ENCODE measurements at places on chromosomes 2 and 18. TPM values are rescaled to one million over a fixed set of nuclear protein-coding genes. Genes with fewer than 3 reads are reported as not detected.
A peak's percentile ranks its signal among the peaks of the same experiment; 100 is the strongest.

ASPRV1 gene
- 1.4 TPM for total RNA-seq

DIPK1C gene
- total RNA-seq = not detected

DSC3 gene
- 1.3 TPM for total RNA-seq

RASGRP3 gene
- 36.6 TPM for total RNA-seq

CDH20 gene
- total RNA-seq = 0.11 TPM

TCF7L1 gene
- total RNA-seq = 21.5 TPM

DNA sequence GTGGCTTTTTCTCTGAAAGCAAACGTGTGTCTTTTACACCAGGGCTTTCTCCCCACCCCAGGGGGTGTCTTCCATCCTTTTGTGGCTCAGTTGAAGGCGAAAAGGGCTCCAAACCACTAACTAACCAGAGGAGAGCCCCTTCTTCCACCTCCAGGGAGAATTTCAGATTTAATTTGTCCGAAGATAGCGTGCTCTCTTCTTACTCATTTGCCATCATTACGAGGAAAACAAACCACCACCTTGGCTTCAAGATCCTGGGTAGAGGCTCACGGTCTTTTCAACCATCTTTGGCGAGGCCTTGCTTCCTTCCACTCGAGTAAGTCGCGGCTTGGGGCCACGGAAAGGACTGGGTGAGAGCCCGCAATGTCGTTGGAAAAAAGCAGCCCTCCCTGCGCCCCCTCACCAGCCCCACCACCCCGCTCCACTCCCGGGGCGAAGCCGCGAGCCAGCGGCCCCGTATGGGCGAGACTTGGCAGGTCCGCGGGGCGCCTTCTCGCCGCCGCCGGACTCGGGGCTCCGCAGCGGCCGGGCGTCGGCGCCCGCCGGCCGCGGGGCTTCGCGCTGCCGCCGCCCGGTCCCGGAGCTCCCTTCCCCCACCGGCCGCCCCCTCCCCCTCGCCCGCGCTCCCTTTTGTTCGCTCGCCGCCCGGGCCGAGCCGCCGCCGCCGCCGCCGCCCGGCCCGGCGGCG lies 1.7 kb upstream of the ZNF532 start:
- DNase-seq = peak; percentile 59
- H3K36me3 ChIP-seq = no peaks in the 10 kb centered on the region
- H3K27me3 ChIP-seq = no peaks in the 10 kb centered on the region
- peak overlapping the region; percentile 32 for H3K4me3 ChIP-seq
- H3K27ac ChIP-seq = peak overlapping the region; percentile 97

DNA sequence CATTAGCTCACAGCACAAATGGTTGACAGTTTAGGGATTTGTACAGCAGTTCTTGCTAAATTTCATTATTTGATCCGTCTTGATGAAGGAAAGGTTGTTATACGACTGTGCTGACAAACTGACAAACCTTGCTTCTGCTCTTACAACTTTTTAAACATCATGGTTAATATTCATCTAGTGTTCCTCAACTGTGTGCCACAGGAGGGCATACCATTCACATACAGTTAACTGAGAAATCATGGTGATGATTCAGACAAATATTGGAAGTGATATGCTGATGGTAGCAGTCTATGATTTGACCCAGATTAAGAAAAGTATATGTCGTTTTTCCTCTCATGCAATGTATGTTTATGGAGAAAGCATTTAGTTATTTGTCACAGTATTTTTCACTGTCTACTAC lies 129.8 kb upstream of the FSIP2 start:
- no peak overlapping the region for H3K4me3 ChIP-seq
- H3K4me1 ChIP-seq = no peaks in the 10 kb centered on the region
- DNase-seq = peak; percentile 7
- H3K36me3 ChIP-seq = no peaks in the 10 kb centered on the region

DNA sequence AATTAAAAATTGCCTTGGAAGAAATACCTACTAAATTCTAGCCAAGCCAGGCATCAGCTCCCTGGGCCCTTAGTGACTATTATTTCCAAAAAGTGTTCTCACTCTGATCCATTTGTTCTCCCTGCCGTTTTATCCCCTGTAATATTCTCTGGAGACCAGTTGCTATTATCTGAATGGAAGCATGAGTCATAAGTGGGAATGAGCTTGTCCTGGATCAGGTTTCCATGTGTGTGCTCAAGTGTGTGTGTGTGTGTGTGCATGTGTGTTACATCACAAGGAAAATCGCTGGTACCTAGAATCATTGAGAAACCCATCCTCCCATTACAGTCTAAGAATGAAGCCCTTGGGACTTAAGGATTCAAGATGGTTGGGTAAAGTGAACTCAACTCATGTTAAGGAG lies 130.3 kb upstream of the CXCR4 start:
- H3K4me3 ChIP-seq = no peak overlapping the region
- H3K27ac ChIP-seq = no peak overlapping the region
- no peak for DNase-seq
- H3K4me1 ChIP-seq = no peaks in the 10 kb centered on the region
- H3K36me3 ChIP-seq = no peaks in the 10 kb centered on the region
- H3K27me3 ChIP-seq = no peaks in the 10 kb centered on the region

DNA sequence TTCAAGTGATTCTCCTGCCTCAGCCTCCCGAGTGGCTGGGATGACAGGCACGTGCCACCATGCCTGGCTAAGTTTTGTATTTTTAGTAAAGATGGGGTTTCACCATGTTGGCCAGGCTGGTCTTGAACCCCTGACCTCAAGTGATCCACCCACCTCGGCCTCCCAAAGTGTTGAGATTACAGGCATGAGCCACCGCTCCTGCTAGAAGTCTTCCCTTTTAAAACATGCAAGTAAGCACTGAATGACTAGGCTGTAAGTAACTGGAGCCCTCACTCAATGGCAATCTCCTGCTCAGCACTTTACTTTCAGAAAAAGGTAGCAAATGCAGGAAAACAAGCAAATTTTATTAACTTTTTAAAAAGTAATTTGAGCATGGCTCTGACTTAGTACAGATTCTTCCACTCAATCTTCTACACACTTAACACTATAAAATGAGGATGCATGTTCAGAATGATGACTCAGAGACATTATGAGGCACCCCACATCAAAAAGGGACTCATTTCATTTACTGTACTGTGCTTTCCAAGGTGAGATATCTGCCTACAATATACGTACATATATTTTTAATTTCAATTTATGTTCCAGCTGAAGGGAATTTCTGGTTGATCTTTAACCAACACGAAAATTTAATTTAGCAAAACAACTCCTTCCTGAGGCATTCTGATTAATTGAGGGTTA lies 6.6 kb upstream of the NCK2 start:
- DNase-seq = no peak
- no peaks in the 10 kb centered on the region for H3K36me3 ChIP-seq
- no peaks in the 10 kb centered on the region for H3K4me1 ChIP-seq
- no peak overlapping the region for H3K27ac ChIP-seq

DNA sequence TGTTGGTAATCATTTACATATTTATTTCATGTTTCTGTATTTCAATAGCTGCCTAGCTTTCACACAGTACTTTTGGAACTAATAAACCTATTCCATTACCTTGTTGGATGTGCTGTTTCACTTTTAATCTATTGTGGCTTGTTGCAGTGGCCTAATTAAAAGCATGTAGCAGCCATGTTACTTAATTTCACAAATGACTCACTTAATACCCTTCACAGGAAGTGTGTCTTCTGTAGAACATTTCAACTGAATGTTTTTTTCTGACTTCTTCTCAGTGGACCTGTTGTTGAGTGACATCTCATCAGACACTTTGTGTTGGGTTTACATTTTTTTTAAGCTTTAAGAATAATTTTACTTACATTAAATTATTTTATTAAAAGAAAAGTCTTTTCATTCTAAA lies 260.5 kb upstream of the THUMPD2 start:
- H3K27ac ChIP-seq = no peak overlapping the region
- H3K4me3 ChIP-seq = no peak overlapping the region
- peaks cover 2% of the 10 kb centered on the region for H3K4me1 ChIP-seq
- no peak for DNase-seq
- no peaks in the 10 kb centered on the region for H3K27me3 ChIP-seq

GRCh38 chr18:67282796-67283195 lies 233.7 kb downstream of the DSEL start:
- DNase-seq = no peak
- no peaks in the 10 kb centered on the region for H3K27me3 ChIP-seq
- H3K36me3 ChIP-seq = no peaks in the 10 kb centered on the region
- no peak overlapping the region for H3K4me3 ChIP-seq
- no peak overlapping the region for H3K27ac ChIP-seq
- H3K4me1 ChIP-seq = no peaks in the 10 kb centered on the region

- no peaks in the 10 kb centered on the region for H3K27me3 ChIP-seq
- H3K4me1 ChIP-seq = no peaks in the 10 kb centered on the region
- H3K27ac ChIP-seq = no peak overlapping the region
- no peak for DNase-seq
- peaks cover 18% of the 10 kb centered on the region for H3K36me3 ChIP-seq
- no peak overlapping the region for H3K4me3 ChIP-seq
Observed at GRCh38 chr2:30262716-30263309, 31.5 kb downstream of the LBH start.

DNA sequence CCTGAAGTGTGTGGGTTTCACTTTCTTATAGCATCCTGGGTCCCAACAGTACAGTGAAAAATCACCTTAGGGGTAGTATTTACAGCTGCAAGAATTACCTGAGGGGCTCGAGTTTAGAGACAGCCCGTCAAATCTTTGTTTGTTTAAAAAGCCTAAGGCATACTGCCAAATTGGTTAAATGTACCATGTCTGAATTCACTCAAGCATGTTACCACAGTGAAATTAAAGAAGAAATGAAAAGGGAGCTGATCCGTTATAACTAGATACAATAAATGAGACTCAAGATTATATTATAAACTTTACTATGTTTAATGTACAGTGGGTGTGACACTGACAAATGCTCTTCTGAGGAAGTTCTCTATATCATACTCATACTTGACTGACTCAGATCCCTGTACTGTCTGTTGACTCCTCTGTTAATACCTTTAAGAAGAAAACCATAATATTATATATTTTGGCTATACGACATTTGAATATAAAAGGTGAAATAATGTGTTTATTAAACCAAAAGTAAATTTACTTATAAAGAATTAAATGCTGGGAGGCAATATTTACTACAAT lies 107.3 kb downstream of the TMEFF2 start:
- no peaks in the 10 kb centered on the region for H3K36me3 ChIP-seq
- no peaks in the 10 kb centered on the region for H3K27me3 ChIP-seq
- H3K4me1 ChIP-seq = no peaks in the 10 kb centered on the region
- no peak overlapping the region for H3K27ac ChIP-seq
- H3K4me3 ChIP-seq = no peak overlapping the region
- no peak for DNase-seq

DNA sequence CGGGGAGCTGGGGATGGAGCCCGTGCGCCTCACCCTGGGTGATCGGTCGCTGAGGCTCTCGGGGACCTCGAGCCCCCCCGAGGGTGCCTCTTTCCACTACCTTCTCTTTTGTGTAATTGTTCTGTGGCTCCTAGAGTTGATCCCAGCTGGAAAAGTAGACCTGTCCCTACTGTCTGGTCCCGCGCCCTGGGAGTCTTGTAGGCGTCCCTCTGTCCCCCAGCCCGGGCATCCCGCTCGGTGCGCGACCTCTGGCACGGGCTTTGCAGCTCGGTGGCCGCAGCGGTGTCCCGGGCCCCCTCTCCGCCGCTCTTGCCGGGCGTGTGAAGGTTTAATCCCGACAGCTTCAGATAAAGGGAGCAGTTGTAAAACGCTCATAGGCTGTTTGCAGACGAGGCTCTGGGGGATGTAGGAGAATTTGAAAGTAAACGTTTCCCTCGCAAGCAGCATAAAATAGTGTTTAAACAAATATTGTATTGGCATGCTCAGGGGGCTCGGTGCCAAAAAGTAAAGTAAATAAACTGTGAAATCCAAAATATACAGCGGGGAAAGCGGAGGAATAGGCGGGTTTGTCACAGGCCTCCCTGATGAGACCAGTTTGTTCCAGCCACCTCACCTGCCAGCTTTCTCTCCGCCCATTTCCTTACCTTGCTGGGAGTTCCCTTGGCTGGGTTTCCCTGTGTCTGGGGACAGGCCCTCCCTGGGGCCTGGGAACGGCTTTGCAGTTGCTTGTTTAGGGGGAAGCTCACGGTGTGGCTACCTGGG lies 1.9 kb downstream of the GLI2 start:
- peak; percentile 84 for DNase-seq
- H3K27me3 ChIP-seq = peaks cover 26% of the 10 kb centered on the region
- no peak overlapping the region for H3K27ac ChIP-seq
- peaks cover 15% of the 10 kb centered on the region for H3K4me1 ChIP-seq
- no peaks in the 10 kb centered on the region for H3K36me3 ChIP-seq

- H3K36me3 ChIP-seq = no peaks in the 10 kb centered on the region
- no peak for DNase-seq
- H3K4me1 ChIP-seq = no peaks in the 10 kb centered on the region
- H3K4me3 ChIP-seq = no peak overlapping the region
Observed at GRCh38 chr2:159895258-159896065, 97.5 kb upstream of the CD302 start.

DNA sequence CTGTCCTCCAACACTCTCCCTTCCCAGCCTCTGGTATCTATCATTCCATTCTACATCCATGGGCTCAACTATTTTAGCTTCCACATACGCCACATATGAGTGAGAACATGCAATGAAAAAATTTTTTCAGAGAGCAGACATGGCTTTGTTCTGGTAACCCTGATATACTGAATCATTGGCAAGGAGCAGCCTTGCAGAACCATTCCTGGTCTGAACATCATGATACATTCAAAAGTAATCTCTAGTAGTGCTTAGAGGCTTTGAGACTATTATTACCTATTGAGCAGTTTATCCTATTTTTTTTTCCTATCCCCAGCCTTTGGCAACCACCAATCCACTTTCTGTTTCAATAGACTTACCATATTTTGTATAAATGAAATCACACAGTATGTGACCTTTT lies 393.1 kb upstream of the KCNH7 start:
- no peaks in the 10 kb centered on the region for H3K4me1 ChIP-seq
- no peak for DNase-seq
- no peak overlapping the region for H3K27ac ChIP-seq
- no peaks in the 10 kb centered on the region for H3K27me3 ChIP-seq
- no peak overlapping the region for H3K4me3 ChIP-seq

GRCh38 chr2:74945788-74946331 lies 12.6 kb upstream of the POLE4 start:
- no peaks in the 10 kb centered on the region for H3K36me3 ChIP-seq
- H3K4me1 ChIP-seq = peaks cover 2% of the 10 kb centered on the region
- H3K4me3 ChIP-seq = no peak overlapping the region

DNA sequence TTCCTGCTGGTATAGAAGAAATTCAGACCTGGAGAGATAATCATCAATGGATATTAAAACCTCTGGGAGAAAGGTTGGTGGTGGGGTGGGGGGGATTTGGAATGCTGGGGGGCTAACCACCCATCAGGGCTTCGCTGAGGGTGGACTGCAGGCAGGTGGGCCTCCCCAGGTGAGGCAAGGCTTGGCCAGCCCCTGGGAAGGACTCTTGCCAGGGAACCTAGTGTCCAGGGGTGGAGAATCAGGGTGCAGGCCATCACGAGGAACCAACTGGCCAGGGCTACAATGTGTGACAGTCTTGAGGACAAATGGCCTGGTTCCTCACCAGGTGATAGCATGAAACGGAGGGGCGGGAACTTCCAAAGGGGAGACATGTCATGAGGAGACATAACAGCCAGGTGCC lies 11.8 kb downstream of the RAB11FIP5 start:
- DNase-seq = no peak
- H3K27me3 ChIP-seq = no peaks in the 10 kb centered on the region
- H3K27ac ChIP-seq = no peak overlapping the region
- H3K4me1 ChIP-seq = no peaks in the 10 kb centered on the region

All from lung (tissue), 17 donors.